H9 (cell line): ENCODE measurements at places on chromosomes 1 and 21.

GRCh38 chr1:154445040-154445472 is 39.9 kb downstream of the IL6R start:
- no peak for DNase-seq

DNA sequence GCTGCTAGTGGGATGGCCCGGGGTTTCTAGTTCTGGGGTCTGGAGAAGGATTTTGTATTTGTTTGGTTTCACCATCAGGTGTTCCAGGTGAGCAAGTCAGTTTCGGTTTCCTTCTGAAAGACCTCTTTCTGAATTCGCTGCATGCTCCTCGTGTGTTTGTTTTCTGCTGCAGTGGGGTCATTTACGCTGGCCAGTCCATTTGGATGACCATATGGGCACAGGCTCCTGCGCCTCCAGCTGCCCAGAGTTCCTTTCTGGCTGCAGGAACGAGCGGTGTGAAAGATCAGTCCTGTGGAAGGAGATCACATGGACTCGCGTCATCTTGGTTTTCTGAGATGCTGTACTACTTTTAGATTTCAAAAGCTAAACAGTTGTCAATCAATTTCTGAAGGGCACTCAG is 83.7 kb upstream of the GCLM start:
- DNase-seq, result no peak

DNA sequence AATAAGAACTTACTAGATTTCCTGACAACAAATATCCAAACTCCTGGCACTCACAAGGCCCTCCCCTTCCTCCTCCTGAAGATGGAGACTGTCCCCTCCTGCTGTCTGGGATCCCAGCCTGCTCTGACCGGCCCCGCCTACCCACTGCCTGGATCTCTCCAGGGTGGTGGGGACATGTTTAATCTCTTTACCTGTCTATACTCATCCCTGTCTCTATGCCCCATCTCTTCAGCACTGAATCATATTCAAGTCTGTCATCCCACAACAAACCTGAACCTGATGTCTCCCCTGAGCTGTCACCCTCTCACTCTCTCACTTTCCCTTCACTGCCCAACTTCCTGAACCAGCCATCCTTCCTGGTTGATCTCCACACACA is 22.1 kb downstream of the MATN1 start:
- no peak for DNase-seq

DNA sequence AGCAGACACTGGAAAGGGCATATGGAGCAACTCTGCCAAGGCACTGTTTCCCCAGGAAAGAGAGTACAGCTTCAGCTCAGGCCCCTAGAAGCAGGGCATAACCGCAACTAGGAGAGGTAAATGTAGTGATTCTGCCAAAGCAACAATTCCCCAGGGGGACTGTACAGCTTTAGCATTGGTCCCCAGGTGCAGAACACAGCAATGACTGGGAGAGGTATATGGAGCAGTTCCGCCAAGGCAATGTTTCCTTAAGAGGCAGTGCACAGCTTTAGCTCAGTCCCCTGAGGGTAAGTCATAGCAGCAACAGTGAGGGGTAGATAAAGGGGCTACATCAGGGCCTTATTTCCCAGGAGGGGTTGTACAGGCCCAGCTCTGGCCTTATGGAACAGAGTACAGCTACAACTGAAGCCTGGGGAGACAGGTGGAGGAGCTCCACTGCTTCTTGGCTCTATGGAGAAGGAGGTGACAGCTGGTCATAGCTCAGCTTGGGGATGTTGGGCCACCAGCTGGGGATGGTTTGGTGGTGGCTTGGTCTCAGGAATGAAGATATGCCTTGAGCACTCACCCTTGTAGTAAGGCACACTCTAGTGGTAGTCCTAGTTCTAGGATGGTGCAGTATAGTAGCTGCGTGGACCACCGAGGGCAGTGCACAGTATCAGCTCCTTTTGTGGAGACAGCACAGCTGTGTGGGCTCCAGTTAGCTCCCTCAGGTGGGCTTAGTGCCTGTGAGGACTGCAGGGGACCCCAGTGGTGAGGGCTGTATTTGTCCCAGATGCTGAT is 582.7 kb downstream of the PTPRC start:
- no peak for DNase-seq

- DNase-seq, result no peak
These were observed 39.2 kb downstream of the SYT6 start for GRCh38 chr1:114114185-114115094.

- DNase-seq, result no peak
These were observed 3.9 kb downstream of the RCC1 start for GRCh38 chr1:28509705-28510272.

GRCh38 chr1:95287081-95287480 is 53.1 kb downstream of the RWDD3 start:
- DNase-seq, result no peak
